ENCODE measurements at places on chromosomes 5 and 9.

- no peak for DNase-seq
Observed at GRCh38 chr9:124174433-124174832, 83.3 kb upstream of the NEK6 start.

GRCh38 chr9:137138058-137138721, 764 bp upstream of the GRIN1 start:
- DNase-seq: no peak

- no peak for DNase-seq
Observed at GRCh38 chr9:5429873-5430564, 7.7 kb downstream of the PLGRKT start.

- DNase-seq: no peak
Observed at GRCh38 chr9:124346347-124347163, 68.7 kb downstream of the PSMB7 start.

DNA sequence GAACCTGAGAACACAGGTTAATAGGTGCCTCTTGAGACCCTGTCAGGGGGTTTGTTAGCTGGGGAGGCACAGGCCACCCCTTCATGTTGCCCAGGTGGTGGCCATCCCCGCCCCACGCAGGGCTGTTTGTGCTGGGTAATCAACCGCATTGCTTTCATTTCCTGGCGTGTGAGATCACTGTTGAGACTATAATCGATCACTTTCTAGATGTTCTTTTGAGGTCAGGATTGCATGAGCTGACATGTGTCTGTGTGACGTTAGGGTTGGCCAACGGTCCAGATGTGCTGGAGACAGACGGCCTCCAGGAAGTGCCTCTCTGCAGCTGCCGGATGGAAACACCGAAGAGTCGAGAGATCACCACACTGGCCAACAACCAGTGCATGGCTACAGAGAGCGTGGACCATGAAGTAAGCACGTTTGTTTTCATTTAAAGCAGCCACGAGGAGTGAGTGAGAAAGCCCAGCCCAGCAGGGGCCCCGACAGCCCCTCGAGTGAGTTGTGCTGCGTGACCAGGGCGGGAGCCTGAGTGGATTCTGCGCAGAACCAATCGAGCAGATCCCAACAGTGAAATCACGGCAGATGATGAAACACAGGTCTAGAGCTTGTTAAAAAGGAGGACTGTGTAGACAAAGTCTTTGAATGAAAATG, 115.0 kb upstream of the CACNA1B start:
- no peak for DNase-seq

GRCh38 chr5:6950250-6950649, 237.0 kb downstream of the TENT4A start:
- no peak for DNase-seq

DNA sequence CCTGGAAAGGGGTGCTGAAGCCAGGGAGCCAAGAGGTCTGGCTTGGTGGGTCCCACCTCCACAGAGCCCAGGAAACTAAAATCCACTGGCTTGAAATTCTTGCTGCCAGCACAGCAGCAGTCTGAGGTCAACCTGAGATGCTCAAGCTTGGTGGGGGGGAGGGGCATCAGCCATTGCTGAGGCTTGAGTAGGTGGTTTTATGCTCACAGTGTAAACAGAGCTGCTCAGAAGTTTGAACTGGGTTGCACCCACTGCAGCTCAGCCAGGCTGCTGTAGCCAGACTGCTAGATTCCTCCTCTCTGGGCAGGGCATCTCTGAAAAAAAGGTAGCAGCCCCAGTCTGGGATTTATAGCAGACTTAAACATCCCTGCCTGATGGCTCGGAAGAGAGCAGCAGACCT, 55.5 kb upstream of the FBXL17 start:
- peak; percentile 7 for DNase-seq
